ENCODE measurements at places on chromosomes 4 and X.

DNA sequence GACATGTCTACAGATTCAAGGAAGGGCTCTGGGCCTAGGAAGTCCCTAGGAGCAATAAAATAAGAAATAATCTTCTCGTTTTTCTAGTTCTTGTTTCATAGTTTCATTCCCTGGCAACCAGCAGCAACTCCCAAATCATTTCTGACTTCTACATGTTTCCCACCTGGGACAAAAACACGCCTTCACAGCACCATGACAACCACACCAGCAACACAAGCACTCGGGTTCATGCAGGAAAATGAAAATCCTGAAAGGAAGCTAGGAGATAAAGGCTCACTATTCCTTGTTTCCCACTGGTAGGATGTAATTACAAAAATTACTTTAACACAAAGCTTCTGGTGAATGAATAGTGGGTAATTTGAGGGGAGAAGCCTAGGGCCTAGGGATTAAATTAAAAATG lies 158.9 kb downstream of the ADAMTS3 start:
- DNase-seq = no peak

DNA sequence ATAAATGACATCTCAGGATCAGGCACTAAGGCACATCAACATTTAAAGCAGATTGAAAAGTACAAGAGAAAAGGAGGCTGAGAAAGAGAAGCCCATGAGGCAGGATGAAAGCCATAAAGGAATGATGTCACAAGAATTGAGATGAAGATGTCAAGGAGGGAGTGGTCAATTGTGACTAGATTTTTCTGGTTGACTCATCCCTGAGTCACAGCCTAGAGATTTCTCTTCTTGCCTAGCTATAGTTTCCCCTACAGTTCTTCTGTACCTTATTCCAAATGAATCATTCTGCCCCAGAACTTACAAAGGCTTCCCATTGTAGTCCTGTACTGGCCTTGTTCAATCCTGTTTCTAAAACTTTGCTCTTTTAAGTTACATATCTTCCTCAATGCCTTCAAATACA lies 3.4 kb upstream of the USP53 start:
- peak; percentile 92 for DNase-seq

DNA sequence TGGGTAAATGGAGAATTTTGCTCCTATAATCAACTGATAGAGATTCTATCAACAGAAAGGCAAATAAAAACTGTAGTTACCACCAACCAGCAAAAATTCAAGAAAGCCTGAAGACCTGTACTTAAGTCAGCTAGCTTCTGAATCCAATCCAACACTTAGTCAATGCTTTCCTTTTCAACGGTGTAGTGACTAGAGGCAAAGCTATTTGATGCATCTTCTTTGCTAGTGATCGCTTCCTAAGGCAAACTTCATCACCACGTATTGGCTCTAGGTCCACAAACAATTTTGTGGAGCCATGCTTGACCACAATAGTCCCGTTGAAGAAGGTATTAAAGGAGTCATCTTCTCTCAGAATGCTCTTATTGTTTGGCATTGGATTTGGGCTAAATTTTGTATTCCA lies 25.0 kb upstream of the UBA6 start:
- peak; percentile 74 for DNase-seq

GRCh38 chr4:71186566-71187403 lies 152.0 kb upstream of the SLC4A4 start:
- no peak for DNase-seq

DNA sequence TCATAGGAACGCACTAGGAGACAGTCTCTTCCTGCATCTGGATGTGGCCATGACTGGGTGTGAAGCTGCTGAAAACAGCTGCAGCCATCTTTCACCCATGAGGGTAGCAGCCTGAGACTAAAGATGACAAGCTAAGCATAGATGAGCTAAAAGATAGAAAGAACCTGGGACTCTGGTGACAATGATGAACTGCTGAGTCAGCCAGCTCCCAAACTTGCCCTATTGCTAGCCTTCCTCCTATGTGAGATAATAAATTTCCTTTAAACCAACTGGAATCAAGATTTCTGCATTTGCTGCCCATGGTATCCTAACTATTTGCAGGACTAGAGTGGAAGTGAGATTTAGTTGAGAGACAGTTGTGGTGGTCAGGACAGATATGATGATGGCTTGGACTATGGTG lies 21.0 kb upstream of the PI4K2B start:
- no peak for DNase-seq

- DNase-seq = no peak
These were observed 9.3 kb downstream of the GABRQ start for GRCh38 chrX:152646961-152647360.

GRCh38 chr4:160110891-160111290 lies 1008.0 kb downstream of the RAPGEF2 start:
- no peak for DNase-seq

Data from non-pigmented ciliary epithelial cell (primary cell).